ENCODE measurements at places on chromosomes 5 and 9. TPM values are rescaled to one million over a fixed set of nuclear protein-coding genes. Genes with fewer than 3 reads are reported as not detected.

RNF183 gene
- not detected for polyA plus RNA-seq

C9orf152 gene
- 0.14 TPM for polyA plus RNA-seq

C5orf46 gene
- polyA plus RNA-seq, result not detected

MVB12B gene
- polyA plus RNA-seq, result 13.3 TPM

GABRA6 gene
- polyA plus RNA-seq, result not detected

SPINK6 gene
- polyA plus RNA-seq, result not detected

BAAT gene
- polyA plus RNA-seq, result 0.44 TPM

PFN3 gene
- polyA plus RNA-seq, result not detected

GLT6D1 gene
- not detected for polyA plus RNA-seq

DTWD2 gene
- polyA plus RNA-seq, result 7.6 TPM

CTNND2 gene
- polyA plus RNA-seq, result 1.6 TPM

DNAJC25 gene
- 9.0 TPM for polyA plus RNA-seq

PCDHGA12 gene
- polyA plus RNA-seq, result 2.7 TPM

CLIC3 gene
- polyA plus RNA-seq, result 2.5 TPM

C1QTNF2 gene
- 21.9 TPM for polyA plus RNA-seq

MYMK gene
- polyA plus RNA-seq, result 58.8 TPM

FAM53C gene
- polyA plus RNA-seq, result 34.8 TPM

PSD2 gene
- 0.19 TPM for polyA plus RNA-seq

RGS7BP gene
- polyA plus RNA-seq, result 5.2 TPM

ACSL6 gene
- polyA plus RNA-seq, result 0.31 TPM

IFNA21 gene
- not detected for polyA plus RNA-seq

Data from muscle of back (tissue), 13 donors.